ENCODE measurements at places on chromosomes 1 and 21.

- DNase-seq = no peak
Measured at GRCh38 chr1:44596511-44596910, 77.8 kb downstream of the TMEM53 start.

DNA sequence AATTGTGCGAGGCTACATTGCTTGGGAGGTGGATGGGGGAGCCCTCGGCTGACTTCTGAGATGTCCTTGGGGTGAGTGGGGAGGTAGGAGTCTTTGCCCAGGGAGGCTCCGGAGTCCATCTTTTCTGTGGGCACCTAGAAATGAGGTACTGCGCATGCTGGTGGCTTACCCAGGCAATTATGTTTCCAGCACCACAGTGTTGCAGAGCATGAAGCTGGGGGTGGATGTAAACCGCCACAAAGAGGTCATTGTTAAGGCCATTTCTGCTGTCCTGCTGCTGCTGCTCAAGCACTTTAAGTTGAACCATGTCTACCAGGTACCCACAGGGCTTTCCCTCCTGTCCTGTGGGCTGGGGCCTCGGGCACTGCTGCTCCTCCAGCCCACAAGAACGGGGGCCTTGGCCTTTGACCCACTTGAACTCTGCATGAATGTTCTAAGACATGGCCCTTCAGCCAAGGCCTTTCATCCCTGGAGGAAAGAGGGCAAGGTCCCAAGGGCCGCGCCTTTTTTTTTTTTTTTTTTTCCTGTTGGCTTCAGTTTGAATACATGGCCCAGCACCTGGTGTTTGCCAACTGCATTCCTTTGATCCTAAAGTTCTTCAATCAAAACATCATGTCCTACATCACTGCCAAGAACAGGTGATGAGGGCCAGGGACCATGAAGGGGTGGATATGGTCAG, 14.6 kb downstream of the STRIP1 start:
- DNase-seq = no peak

DNA sequence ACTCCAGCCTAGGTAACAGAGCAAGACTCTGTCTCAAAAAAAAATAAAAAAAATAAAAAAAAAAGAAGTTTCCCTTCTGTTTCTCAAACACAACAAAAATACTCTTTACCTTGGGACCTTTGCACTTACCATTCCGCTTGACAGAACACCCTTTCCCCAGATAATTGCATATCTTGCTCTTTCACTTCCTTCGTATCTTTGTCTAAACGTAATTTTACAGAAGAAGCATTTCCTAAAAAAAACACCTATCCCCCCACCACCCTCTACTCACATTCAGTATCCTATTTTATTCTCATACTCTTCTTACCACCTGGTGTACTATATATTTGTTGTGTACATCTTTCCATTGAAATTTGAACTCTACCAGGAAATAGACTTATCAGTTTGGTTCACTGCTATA, 32.7 kb downstream of the ASH1L start:
- DNase-seq = no peak

DNA sequence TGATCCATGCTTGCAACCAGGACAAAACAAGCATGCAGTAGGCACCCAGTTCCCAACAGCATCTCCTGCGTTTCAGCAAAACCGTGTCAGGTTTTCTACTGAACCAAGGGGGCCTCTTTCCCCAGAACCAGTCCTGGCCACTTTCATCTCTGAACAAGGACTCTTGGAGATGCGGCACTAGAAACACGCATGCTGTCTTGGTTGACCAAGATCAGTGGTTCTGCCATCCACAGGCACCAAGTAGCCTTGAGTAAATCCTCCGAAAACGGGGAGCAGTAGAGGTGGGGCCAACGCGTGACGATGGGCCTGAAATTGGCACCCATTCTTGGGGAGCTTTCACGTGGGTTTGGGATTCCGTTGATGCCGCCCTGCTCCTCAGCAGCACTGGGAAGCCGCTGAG, 62.5 kb upstream of the AJAP1 start:
- DNase-seq = no peak

- no peak for DNase-seq
Measured at GRCh38 chr1:98500324-98500723, 161.2 kb upstream of the SNX7 start.

DNA sequence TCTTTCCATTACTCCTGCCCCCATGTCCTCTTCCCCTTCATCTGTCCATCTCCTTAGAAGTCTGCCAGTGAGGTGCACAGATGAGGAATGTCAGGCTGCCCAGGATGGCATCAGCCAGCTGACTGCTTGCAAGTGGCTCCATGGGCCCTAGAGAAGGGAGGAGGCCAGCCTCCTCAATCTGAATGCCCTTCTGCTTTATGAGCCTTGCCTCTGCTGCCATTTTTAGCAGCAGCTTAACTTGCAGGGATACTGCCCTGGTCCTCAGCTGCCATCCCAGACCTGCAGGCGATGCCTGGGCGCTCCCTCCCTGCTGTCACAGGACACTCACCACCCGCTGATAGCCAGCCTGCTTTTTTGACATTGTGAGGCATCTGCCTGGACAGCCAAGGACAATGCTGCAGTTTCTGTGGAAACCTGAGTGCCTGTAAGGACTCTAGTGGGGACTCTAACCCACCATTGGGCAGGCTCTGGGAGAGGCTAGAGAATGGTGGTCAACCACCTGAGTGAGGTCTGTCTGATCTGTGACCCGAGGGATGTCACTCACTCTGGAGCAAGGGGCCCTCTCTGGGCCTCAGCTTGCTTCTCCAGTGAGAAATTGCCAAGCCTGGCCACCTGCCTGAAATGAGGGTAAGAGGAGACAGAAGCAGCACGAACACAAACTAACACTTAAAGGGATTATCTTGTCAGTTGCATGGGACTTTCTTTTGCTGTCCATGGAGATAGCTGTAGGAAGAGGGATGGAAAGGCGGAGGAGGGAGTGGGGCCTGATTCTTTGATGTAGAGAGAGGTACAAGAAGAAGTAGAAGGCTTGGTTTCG, 185.0 kb downstream of the MIS18A start:
- DNase-seq = no peak

DNA sequence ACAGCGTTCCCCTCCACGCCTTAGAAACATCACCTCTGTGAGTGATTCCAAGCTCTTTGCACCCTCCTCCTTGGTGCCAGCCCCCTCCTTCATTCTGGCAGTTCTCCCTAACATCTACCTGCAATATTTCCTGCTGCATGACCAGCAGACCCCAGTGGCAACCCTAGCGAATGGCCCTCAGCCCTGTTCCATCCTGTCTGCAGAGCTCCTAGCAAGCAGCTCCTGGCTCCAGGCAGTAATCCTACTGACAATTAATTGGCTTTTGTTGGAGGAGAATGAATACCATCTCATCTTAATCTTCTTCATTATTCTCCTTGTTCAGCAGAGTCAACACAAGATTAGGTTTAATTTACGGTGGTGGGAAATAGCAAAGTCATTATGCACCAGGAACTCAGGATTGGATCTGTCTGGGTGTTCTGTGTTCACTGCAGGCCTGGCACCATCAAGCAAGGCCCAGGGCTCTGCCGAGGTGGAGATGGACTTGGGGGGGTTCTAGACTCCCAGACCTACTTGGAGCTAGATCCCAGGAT, 12.4 kb downstream of the FBXO2 start:
- DNase-seq = no peak

- DNase-seq = no peak
Measured at GRCh38 chr1:64302971-64303370, 99.5 kb downstream of the UBE2U start.

DNA sequence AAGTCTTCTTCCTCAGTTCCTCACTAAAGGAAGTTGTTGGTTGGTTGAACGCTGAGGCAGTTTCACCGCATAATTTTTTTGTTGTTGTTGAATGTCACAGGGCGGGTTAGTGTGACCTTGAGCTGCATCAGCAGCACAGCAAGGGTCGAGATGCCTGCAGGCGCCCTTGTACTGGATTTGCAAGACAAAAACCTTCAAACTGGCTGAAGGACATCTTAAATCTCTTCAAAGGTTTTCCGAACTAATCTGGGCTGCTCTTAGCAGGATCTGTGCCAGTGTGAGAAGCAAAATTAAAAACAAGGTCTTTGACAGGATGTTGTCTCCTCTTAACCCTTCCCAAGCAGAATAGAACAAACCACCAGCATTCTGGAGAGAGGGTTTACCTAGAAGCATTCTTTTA, 59.4 kb downstream of the NRIP1 start:
- DNase-seq = peak; percentile 10

DNA sequence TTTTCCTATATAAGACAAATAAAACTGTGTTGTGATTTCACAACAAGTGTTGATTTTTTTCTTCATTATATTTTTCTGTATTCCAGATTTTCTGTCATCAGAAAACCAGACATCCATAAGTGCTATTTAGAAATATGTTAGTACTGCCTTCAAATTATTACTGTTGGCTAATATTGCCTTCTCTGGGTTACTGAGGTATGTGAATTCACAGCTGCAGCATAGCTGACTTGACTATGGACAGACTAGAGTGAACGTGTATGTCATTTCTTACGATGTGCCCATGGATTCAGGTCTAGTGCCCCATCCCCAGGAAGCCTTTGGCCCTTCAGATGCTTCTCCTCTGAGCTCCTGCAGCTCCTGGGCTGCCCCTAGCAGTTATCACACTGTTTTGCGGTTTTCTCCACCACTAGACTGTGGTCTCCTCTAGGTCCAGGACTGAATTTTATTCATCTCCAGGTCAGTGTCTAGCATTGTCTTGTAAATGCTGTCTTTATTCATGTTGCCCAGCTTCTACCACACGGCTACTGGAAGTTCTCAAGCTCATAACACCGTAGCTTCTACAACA, 118.5 kb downstream of the FGGY start:
- no peak for DNase-seq

DNA sequence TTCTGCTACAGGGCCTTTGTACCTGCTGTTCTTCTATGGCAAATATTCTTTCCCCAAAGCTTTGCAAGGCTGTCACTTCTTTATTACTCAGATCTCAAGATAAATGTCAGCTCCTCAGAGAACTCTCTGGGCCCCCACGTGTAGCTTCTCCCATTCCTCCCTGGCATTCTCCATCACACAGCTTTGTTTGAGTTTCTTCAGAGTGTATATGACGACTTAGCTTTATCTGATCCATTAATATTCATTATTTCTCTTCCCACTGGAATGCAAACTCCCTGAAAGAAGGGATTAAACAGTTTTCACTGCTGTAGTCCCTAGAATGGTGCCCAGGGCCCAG, 174.6 kb upstream of the EDN2 start:
- no peak for DNase-seq

GRCh38 chr21:46622226-46622625, 13.2 kb upstream of the PRMT2 start:
- DNase-seq = no peak

- DNase-seq = no peak
Measured at GRCh38 chr1:210438928-210439841, 110.5 kb downstream of the HHAT start.
